Fibroblast of lung (primary cell): ENCODE measurements at places on chromosomes 16 and 17.

DNA sequence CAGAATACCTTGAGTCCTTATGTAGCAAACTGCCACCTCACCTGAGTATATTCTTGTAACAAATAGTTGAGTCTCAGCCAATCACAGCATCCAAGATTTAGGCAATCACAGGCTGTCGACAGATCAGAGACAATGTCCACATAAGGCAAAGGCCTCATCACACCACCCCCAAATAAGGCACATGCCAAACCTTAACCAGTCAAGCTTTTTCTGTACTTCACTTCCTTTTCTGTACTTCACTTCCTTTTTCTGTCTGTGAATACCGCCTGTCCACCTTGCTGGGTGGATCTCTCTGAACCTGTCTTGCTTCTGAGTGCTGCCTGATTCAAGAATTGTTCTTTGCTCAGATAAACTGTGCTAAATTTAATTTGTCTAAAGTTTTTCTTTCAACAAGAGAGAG, 210.4 kb upstream of the N4BP1 start:
- DNase-seq = no peak

DNA sequence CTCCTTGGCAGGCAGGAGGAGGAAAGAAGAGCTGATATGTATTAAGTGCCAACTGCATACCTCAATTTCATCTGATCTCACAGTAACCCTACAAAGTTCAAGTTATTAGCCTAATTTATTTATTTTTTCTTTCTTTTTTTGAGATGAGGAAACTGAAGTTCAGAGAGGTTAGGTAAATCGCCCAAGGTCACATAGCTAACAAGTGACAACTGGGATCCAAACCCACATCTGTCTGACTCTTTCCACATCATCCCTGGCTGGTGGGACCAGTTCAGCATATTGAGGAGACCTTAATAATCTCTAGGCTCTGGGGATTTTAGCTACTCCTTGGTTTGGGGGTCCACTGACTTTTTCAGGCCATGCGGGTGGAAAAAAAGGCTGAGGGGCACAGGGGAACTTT, 60.9 kb downstream of the CYB5B start:
- DNase-seq = no peak

DNA sequence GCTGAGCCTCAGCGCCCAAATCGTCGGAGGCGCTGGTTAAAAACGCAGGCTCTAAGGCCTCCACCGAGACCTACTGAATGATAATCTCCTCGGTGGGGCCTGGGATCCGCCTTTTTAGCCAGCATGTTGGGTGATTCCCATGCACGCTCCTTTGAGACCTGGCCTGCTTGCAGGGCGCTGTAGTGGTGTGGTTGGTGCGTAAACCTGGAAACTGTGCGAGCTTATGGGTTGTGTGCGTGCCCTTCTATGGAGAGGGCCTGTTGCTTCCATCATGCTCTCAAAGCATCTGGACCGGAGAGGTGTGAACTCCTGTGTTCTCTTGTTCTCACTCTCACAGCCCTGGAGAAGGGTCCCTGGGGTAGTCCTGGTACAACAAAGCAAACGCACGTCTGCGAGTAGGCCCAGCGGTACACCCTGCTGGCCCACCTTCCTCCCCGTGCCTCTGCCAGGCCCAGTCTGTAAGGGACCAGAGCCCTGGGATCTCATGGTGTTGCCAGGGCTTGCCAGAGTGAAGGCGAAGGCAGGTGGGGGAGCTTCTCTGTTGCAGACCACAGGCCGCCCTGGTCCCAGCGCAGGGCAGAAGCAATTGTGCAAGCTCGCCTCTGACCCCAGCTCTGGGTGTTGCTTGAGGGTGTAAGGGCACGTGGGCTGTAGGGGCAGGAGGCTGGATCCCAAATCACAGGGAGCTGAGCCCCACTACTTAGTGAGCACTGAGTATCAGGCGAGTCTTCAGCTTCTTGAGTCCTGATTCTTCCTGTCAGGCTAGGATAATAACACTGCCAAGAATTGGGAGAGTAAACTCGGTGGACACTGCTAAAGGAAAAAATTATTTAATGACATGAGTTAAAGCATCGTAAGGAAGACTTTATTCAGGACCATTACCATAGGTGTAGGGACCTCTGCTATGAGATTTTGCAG, 879 bp upstream of the LRRC75A start:
- no peak for DNase-seq

- no peak for DNase-seq
Observed at GRCh38 chr17:36066365-36066985, 2.4 kb downstream of the CCL18 start.

- DNase-seq = no peak
Observed at GRCh38 chr17:17944743-17945142, 27.5 kb downstream of the TOM1L2 start.

DNA sequence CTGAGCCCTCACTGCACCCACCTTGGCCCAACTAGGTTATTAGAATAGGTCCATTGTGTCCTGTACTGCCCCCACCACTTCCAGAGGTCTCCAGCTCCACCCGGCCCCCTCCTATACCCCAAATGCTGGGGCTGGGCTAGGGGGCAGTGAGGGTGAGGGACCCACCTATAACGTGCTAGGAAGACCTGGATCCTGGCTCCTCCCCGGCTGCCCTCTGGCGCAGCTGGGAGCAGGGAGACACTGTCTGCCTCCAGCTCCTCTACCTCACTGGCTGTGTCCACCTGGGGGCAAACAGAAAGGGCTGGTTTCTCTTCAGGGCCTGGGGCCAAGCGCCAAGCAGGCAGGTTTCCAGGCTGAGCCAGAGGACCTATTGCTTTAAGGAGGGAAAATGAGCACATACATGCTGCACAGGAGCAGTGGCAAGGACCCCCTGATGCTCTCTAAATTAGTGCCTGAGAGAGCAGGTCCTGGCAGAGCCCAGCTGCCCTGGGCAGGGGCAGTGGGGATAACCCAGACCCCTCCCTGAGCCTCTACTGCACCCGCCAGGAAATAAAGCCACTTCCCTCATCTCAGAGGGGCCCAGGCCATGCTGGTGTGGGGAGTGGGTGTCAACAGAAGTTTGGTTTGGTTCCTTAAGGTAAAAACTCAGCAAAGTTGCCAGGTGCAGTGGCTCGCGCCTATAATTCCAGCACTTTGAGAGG, 12.2 kb downstream of the TSPOAP1 start:
- no peak for DNase-seq
